Glomerular endothelial cell (primary cell): ENCODE measurements at places on chromosomes 16 and 17. TPM values are rescaled to one million over a fixed set of nuclear protein-coding genes. Genes with fewer than 3 reads are reported as not detected.

- no peak for DNase-seq
These were observed 34.7 kb upstream of the MSI2 start for GRCh38 chr17:57221366-57222350.

- no peak for DNase-seq
These were observed 540.3 kb downstream of the WWOX start for GRCh38 chr16:78639775-78640174.

DNA sequence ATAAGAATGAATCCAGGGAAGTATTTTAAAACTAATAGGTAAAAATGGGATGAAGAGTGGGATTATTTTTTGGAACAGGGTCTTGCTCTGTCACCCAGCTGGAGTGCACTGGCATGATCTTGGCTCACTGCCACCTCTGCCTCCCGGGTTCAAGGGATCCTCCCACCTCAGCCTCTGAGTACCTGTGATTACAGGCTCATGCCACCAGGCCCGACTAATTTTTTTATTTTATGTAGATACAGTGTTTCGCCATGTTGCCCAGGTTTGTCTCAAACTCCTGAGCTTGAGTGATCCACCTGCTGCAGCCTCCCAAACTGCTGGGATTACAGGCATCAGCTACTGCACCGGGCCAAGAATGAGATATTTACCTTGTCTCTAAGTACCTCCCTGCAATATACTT, 22.1 kb downstream of the NSMCE1 start:
- DNase-seq = no peak

GRCh38 chr17:44402564-44403172, 13.2 kb upstream of the ITGA2B start:
- DNase-seq = no peak

DNA sequence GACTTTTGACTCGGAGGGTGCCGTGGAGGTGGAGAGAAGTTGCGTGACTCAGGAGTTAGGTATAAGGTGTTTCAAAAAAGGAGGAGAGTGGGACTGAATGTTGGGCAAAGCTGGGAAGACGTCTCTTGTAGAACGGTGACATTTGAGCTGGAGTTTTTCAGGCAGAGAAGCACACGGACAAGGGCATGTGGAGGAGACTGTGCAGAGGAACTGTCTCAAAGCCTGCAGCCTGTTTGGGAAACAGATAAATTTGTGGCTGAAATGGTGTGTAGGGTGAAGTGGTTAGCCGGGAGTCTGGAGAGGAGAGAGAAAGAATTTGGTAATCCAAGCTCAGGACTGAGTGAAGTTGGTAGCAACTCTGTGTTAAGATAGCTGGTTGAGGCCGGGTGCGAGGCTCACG, 9.8 kb downstream of the USP10 start:
- DNase-seq = no peak

DNA sequence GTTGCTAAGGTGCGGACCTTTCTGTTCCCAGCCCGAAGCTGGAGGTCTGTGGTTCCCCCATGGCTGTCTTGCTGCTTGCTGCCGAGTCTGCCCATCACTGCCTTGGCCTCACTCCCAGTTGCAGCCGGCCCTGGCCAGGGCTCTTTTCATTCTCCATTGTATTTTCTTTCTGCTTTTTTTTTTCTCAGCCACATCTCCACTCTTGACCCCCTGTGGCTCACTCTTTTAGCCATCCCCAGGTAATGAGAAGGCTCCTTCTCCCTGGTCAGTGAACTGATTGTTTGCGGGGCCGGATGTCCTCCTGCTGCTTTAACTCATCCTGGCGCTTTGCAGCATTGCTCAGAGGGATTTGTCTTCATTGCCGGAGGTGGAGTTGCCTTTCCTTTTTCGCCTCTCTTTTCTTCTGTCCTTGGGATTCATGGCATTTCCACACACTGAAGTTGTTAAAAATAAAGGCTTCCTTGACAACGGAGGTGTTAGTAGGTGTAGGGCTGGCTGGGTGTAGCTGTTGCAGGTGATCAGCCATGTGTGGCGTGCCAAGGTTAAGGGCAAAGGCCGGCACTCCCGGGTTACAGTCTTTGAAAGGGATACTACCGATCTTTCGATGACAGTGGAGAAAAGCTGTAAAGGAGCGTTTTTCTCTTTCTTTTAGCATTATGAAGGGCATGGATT, 34.1 kb downstream of the MAP2K6 start:
- DNase-seq = no peak

- no peak for DNase-seq
These were observed 508.0 kb downstream of the WWOX start for GRCh38 chr16:78607465-78607864.

Gene PLCG2
- total RNA-seq = 26.4 and 36.8 TPM in 2 replicates

DNA sequence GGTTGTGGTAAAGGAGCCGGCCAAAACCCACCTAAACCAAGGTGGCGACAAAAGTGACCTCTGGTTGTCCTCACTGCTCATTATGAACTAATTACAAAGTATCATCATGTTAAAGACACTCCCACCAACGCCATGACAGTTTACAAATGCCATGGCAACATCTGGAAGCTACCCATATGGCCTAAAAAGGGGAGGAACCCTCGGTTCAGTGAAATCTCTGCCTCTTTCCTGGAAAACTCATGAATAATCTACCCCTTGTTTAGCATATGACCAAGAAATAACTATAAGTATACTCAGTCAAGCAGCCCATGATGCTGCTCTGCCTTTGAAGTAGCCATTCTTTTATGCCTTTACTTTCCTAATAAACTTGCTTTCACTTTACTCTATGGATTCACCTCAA, 72.2 kb downstream of the CYLD start:
- no peak for DNase-seq

Gene CHST5
- total RNA-seq = 0.12 TPM in 1 of 2 replicates, not detected in the other

- no peak for DNase-seq
These were observed 50.1 kb downstream of the XPO6 start for GRCh38 chr16:28161626-28162025.

DNA sequence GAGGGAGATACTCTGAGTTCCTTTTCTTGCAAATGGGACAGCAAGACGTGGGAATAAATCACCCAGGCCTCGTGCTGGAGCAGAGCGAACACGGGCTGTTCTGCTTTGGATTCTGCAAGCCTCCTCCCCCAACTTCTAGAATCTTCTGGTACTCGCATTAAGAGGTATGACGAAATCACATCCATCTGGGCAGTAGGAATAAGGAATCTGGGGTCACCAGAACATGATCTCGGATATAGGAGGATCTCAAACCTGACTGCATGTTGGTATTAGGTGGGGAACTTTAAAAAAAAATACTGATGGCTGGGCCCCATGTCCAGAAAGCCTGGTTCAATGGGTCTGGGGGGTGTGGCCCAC, 49.8 kb upstream of the USP7 start:
- no peak for DNase-seq

GRCh38 chr16:57192146-57192545, 6.0 kb downstream of the RSPRY1 start:
- no peak for DNase-seq

Gene RAB40B
- total RNA-seq = 6.7 and 11.4 TPM in 2 replicates

GRCh38 chr16:54687043-54687899, 243.4 kb upstream of the IRX5 start:
- DNase-seq = no peak

DNA sequence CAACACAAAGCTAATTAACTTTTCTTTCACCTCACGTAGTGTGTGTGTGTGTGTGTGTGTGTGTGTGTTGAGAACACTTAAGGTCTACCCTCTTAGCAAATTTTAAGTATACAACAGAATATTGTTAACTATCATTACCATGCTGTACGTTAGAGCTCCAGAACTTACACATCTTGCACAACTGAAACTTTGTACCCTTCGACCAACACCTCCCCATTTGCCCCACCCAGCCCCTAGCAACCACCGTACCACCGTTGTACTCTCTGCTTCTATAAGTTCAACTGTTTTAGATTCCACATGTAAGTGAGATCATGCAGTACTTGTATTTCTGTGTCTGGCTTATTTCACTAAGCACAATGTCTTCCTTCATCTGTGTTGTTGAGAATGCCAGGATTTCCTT, 28.1 kb upstream of the MLYCD start:
- no peak for DNase-seq

Gene C16orf96
- total RNA-seq = not detected in 2 replicates
